NCI-H187 (cell line): ENCODE measurements at places on chromosomes 1 and 21.

GRCh38 chr1:165671526-165671925 lies 26.8 kb downstream of the ALDH9A1 start:
- no peak for DNase-seq

- DNase-seq: no peak
These were observed 80.4 kb upstream of the SPATA6 start for GRCh38 chr1:48552420-48552819.

DNA sequence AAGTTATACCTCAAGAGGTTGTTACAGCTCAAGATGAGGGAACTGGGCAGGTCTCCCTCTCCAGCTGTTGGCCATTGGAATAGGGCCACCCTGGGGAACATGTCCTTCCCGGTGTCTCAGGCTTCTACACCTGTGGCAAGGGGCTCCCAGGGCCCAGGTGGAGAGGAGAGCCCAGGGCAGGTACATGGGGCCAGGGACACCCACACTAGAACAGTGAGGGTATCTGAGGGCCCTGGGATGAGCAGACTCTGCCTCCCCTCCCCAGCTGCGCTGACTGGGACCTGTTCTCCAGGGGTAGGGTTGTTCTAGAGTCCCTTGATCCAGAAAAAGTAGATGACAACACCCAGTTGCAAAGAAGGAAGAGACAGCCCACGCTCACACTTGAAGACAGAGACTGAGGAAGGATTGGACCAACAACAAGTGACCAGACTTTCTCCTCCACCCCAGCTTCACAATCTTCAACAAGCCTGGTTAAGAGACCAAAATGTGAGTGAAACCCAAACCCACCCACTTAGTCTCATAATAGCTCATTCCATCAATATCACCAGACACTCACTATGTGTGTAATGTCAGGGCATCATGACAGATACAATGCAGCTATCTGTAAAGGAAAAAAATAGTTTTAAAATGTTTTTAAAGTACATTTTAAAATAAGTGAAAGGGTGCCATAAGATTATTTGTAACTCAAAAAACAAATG lies 439.3 kb downstream of the NPHP4 start:
- DNase-seq: no peak

- no peak for DNase-seq
These were observed 76.5 kb upstream of the NFIA start for GRCh38 chr1:61005614-61006580.

DNA sequence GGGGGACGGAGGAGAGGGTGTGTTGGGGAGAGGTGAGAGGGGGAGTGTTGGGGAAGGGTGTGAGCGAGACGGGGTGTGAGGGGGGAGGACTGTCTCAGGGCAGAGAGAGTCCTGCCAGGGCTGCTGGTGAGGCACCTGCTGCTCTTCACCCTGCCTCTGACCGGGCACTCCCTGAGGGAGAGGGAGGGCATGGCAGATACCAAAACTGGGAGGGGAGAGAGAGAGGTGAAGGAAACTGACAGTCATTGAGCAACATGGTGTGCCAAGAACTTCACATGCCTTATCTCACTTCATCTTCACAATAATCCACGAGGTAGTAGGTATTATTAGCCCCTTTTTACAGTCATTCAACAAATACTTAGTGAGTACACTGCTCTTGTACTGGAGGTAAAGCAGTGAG lies 61.3 kb upstream of the ARTN start:
- DNase-seq: no peak

DNA sequence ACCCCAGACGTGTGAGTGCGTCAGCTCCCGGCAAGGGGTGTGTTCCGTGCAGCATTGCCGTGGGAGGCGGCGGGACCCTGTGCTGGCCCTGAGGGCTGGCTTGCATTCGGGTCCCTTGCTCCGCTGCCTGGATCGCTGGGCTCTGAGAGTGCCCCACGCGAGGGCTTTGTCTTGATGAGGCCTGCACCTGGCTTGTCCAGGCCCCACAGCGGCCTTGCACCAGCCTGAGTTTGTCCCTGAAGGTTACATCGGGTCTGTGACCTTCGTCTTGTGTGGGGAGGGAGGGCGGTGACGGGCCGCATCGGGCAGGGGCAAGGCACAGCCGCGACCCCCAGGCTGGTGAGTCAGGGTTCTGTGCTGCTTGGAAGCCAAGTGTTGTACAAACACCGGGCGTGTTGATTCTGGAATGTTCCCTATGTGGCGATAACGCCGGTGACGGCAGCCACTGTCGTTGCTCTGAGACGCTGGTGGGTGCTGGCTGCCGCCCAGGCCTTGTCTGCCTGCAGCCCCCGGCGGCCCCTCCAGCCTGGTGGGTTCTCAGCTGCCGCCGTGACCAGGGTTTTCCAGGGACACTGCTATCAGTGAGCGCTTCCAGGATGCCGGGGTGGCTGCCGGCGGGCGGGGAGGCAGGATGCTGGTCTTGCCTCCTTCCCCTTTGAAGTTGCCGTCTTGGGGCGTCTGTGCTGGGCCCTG lies 42.9 kb downstream of the SLX9 start:
- DNase-seq: no peak

DNA sequence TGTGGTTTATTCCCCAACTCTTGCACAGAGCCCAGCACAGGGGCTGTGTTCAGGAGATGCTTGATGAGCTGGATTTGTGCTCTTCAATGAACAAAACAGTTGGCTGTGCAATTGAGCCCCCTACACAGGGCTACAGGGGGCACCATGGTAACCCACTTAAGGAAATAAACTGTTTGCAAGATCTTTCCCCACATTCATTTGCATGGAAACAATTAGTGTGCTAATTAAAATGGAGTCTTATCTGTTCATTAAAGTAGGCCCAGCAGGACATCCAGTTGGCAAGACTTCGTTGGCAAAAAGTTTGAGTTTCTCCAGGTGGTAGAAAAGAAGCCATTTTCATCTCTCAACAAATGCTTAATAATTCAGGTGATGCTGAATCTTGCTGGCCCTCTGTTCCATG lies 15.3 kb downstream of the KLHDC7A start:
- DNase-seq: no peak

- peak; percentile 52 for DNase-seq
These were observed 68.8 kb upstream of the HUNK start for GRCh38 chr21:31804008-31804394.
